ENCODE measurements at places on chromosomes 4 and X.

GRCh38 chrX:2664502-2664901, 26.6 kb upstream of the CD99 start:
- DNase-seq, result no peak

DNA sequence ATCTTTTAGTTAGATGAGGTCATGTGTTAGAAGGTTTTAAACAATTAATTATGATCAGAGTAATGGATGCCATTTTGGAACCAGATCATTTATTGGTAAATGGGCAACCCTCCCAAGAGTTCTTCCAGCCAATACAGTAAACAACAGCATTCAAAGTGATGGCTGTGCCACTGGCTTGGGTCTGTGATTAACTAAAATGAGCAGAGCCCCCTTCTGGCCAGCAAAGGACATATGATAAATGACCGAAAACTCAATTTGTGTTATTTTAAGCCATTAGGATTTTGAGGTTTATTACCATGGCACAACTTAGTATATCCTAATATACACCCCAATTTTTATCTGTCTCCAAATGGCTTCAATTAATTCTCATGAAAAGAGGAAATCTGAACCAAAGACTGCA, 90.8 kb upstream of the NPFFR2 start:
- DNase-seq, result no peak

DNA sequence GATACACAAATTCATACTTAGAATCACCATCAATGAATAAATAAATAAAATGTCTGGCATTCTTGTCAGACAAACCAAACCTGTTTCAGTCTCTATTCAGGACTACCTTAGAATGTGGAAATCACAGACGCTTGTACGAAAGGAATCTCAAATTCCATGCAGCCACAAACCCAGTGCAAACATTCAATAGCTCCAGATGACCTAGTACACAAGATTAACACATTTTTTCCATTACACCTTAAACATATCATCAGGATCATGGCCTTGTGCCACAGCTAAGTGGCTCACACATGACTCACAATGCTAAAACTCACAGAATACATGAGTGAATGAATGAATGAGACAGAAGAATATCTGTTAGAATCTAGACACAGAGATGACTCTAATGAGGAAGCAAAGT, 134.2 kb downstream of the PWWP3B start:
- no peak for DNase-seq

DNA sequence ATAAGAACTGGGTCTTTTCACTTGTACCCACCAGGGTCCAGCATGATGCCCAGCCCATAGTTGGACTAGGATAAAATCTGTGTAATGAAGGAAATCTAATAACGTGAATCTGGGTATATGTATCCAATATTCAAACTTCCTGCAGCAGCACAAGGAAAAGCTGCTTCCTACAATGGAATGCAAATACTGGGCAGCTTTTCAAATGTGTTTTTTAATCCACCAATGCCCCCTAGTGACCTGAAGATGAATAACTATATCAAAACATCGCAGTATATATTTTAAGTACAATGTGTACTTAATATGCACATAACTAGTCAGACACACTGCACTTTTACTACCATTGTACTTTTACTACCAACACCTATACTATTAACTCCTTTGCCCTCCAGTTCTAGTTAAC, 5.3 kb downstream of the APOO start:
- DNase-seq, result no peak

- no peak for DNase-seq
Observed at GRCh38 chr4:89708903-89709421, 128.0 kb downstream of the SNCA start.

DNA sequence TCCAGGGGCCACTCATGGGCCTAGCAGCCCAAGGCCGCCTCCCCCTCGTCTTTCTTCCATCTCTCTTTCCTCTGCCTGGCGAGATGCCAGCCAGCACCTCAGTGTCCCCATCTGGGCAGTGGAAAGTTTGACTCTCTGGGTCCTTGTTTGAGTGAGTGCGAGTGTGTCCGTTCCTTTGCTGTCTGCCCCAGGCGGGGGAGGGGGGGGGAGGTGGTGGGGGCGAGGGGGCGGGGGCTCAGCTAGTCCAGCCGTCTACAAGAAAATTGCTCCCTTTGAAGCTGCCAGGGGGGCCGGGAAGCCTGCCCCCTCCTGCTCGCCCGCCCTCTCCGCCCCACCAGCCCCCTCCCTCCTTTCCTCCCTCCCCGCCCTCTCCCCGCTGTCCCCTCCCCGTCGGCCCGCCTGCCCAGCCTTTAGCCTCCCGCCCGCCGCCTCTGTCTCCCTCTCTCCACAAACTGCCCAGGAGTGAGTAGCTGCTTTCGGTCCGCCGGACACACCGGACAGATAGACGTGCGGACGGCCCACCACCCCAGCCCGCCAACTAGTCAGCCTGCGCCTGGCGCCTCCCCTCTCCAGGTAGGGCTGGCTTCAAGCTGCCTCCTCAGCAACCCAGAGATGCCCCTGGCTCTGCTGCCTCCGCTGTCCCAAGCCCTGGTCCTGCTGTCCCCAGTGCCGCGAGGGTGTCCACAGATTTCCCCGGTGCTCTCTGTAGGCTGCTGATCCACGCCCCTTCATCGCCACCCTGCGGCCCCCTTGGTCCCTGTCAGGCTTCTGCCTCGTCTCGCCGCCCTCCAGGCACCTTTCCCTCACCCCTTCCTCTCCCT, at the start of gene BGN:
Gene BGN, plus strand, starts transcription at position 440 of the 821 bp plus-strand sequence. CDS start 9,652 bp downstream, outside the sequence.
- no peak for DNase-seq

GRCh38 chr4:74041418-74041817, 2.9 kb upstream of the CXCL3 start:
- no peak for DNase-seq

GRCh38 chrX:19960913-19961312, 29.9 kb downstream of the BCLAF3 start:
- DNase-seq, result no peak

GRCh38 chrX:10106806-10107205, 50.0 kb upstream of the CLCN4 start:
- no peak for DNase-seq

Data from stimulated activated CD8-positive, alpha-beta memory T cell treated with anti-CD3 and anti-CD28 coated beads, Interleukin-4, amount 100 ng/mL, for 4 hours (primary cell).